NB4 (cell line): ENCODE measurements at places on chromosomes 5 and 9.

DNA sequence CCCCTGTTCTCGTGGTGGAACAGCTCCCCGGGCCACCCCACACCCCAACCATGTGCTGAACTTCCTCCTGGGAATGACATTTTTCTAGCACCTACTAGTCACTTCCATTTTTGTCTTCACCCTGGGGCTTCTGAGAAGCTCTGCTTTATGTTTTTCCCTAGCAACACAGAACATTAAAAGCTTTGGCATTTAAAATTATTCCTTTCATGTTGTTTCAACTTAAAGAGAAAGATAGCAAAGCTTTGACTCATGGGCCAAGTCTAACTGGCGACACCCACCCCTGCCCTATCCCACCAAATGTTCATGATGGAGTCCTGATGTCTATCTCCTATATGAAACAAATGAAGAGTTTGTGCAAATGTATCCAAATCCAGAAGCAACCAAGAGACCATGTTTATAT lies 22.4 kb downstream of the BOD1 start:
- DNase-seq, result no peak

GRCh38 chr5:98330871-98331270 lies 442.6 kb upstream of the RGMB start:
- no peak for DNase-seq

DNA sequence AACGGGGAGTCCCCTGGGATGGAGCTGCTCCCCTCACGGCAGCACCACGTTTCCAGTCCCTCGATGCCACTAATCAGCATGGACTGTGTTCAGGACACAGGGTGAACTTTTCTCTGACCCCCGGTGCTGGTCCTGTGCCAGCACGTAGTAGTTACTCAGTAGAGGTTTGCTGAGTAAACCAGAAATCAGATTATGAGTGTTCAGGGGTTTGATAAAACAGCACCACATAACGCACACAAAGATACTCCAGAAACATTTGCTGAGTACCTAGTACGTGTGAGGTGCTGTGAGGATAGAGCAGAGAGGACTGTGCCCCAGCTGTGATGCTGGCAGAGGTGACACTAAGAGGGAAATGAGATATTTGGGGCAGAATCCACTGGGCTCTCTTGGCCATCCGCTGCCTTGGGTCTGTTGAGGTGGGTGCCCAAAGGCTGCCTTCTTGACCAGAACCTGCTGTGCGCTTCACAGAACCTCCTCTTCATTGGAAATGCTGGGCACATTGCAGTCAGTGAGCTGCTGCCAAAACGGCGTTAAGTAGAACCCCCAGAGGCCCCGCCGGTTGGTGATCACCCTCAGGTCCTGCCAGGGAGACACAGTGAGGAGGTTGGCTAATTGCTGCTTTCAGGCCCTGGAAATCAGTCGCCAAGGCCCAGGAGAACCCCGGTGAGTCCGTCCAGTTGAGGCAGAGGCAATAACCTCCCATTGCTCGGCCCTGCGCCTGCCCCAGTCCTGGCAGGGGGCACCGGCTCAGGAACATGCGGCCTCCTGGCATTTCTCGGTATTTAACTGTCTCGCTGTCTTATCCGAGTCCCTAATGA lies 49.4 kb downstream of the NEURL1B start:
- no peak for DNase-seq

- DNase-seq, result no peak
Observed at GRCh38 chr5:145991044-145991575, 54.7 kb downstream of the SH3RF2 start.

- no peak for DNase-seq
Observed at GRCh38 chr9:108865037-108865436, 3.0 kb downstream of the ACTL7A start.

DNA sequence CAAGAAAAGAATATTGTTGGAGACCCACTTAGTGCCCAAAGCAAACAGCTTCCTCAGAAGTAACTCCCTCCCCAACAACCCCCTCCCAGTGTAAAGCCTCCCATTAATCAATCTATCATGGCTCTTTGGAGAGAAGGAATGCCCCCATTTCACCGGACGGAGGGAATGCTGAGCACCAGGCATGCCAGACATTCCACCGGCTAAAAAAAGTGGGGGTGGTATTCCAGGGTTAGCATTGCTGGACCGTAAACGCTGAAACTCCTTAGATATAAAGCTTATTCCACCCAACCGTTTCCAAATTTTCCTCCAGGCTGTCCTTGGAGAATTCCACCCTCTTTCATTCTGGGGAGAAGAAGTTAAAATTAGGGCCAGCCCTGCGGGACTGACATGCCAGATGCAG lies 363 bp upstream of the MAMDC2 start:
- DNase-seq, result no peak

- no peak for DNase-seq
Observed at GRCh38 chr5:175878544-175879438, 7.4 kb downstream of the CPLX2 start.

GRCh38 chr5:27172693-27173092 lies 134.3 kb upstream of the CDH9 start:
- DNase-seq, result no peak

DNA sequence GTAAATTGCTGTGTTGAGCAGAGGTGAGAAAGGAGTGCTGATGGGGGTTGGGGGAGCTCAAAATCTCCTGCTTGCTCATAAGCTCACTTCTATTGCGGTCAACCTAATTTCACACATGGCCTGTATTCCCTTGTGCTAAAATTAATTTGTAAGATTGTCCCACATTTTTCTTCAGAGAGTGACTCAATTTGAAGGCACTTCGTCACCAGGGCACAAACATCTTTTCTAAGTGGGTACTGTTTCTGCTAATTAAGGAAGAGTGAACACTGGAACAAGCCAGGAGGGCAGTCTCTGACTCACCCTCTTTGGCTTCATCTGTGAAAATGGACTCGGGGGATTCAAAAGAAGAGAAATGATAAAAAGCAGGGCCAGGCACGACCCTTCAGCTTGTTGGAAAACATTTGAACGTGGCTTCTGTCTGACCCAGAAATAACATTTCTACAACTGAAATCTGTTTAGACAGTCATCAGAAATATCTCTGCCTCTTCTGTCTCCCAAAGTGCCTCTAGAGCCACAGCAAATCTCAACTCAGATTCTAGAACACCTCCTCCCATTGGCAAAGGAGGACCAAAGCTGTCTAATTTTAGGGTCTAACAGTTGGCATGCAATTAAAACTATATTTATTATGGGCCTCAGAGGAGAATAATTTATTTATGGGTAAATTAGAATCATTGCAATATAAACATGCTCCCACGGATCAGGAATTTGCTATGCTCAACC lies 49.8 kb downstream of the FEM1C start:
- no peak for DNase-seq

DNA sequence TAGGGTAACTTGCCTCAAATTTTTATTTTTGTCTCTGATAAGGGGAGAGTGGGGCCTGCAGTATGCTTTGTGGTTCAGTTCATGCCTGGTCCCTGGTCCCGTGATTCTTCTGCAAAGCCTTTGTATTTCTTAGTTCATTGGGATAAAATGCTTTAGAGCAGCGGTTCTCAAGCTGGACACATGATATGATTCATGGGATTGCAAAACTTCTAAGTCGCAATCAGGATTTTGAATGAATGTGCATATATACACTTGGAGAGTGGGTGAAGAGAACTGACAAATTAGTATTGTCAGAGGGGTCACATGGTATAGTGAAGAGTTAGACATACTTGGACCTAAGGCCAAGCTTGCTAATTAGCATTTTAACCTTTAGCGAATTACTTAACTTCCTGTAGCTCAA lies 265.4 kb upstream of the KLF9 start:
- peak; percentile 25 for DNase-seq

DNA sequence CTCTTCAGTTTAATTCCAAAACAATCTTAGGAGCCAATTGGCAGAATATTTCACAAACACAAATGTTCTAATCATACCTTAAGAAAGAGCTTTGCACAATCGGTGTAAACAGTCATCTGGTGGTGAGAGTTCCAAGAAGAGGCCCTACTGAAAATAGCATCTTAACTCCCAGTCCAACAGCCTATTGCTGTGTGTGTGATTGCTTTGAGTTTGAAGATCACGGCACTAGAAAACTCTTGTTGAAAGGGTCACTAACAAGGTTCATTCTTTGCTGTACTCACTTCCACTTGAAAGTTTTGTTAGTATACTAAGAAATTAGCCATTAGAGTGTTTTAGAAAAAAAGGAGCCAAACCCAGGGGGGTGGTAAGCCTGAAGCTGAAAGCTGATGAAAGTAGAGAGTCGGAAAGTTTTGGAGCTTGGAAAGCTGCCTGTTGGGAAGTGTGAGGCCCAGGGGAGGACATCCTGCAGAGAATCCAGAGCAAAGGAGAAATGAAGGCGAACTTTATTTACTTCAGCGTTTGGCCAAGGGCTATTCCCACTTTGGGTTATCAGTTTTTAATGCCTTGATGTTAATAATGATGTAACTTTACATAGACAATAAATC lies 180.3 kb upstream of the GHR start:
- no peak for DNase-seq

GRCh38 chr9:2480255-2480837 lies 141.2 kb upstream of the VLDLR start:
- no peak for DNase-seq

GRCh38 chr5:129820-130219 lies 37.9 kb downstream of the PLEKHG4B start:
- DNase-seq, result no peak

- DNase-seq, result no peak
Observed at GRCh38 chr5:74294231-74294705, 346.3 kb downstream of the ENC1 start.

- DNase-seq, result peak; percentile 51
Observed at GRCh38 chr5:161546470-161547301, at the start of gene GABRB2. Gene GABRB2 (minus strand): TSS chr5:161546725. CDS start chr5:161546643, 82 bp downstream.

- no peak for DNase-seq
Observed at GRCh38 chr9:122827761-122828093, 661 bp downstream of the PDCL start.

GRCh38 chr9:86116425-86116824 lies 17.1 kb upstream of the GOLM1 start:
- no peak for DNase-seq

DNA sequence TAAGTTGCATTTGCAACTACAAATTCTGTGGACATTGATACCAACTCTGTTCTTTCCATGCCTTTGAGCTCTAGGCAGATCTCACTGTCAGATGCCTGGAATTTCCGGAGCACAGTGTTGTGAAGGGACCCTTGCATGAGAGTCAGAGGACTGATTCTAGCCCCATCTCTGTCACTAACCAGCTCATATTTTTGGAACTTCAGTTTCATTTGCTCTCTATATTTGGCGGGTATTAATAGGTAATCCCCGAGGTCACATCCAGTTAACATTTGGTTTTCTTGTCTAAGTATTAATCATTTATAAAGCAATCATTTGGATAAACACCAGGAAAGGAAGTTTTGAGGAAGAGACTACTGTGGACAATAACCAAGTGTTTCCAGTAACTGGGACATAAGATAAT lies 115.7 kb downstream of the MAN2A1 start:
- DNase-seq, result no peak

- DNase-seq, result no peak
Observed at GRCh38 chr9:22514871-22515270, 68.2 kb downstream of the DMRTA1 start.

DNA sequence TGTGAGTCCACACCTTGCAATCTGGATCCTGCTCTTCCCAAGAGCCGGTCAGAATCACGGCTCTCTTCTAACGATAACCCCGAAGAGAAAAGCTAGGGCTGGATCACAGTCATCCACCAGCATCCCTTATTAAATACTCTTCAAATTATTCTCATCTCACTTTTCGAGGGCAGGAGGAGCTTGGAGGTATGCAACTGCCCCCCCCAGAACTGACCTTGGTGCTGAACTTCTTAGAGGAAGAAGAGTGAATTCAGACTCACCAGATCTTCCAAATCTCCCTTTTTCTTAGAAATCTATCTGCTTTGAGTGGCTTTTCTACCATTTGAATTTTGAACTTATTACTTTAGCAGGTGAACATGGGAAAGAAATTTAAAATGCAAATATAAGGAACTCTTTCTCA lies 75.7 kb downstream of the MED10 start:
- peak; percentile 19 for DNase-seq

GRCh38 chr5:143361438-143361837 lies 42.0 kb downstream of the NR3C1 start:
- DNase-seq, result no peak

DNA sequence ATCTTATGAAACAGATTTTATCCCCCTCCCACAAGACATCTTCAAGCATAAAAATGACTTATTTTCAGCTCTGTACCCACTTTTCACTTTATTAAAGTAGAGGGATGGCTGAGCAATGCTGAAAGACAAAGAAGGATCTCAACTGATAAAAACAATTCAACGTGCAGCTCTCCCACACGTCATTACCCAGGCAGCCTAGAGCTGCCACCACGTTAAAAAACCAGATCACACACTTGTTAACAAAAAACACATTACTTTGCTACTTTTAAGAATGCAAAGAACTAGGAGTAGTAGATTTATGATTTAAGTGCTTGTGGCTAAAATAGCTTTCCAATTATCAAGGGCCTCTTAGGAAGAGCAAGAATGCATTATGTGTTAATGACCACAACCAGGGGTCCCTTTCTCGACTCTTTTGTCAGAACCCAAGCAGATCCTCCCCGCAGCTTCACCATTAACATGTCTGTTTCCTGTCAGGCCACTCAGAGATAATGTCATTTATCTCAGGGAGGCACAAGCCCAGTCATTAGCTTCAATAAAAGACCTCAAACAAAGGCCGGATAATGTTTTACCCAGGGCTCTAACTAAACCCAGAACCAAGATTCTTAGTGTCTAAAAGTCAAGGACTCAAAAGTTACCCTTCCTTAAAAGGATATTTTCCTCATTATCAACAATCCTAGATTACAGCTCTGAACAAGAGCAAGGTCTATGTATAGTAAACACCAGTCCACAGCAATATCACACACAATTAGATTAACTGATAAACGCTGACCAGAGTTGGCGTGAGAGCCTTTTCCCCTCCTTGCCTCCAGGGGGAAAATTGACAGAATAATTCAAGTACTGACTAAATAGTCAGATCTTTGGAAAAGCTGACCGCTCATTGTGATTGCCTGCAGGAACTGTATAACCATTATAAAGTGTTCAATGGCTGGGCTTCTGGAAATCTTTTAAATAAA lies 7.5 kb downstream of the ZNF608 start:
- no peak for DNase-seq

- DNase-seq, result no peak
Observed at GRCh38 chr5:86865256-86865785, 247.6 kb downstream of the COX7C start.

- no peak for DNase-seq
Observed at GRCh38 chr5:131994533-131995226, 16.8 kb downstream of the ACSL6 start.

- DNase-seq, result no peak
Observed at GRCh38 chr9:138059196-138059595, 181.6 kb downstream of the CACNA1B start.

DNA sequence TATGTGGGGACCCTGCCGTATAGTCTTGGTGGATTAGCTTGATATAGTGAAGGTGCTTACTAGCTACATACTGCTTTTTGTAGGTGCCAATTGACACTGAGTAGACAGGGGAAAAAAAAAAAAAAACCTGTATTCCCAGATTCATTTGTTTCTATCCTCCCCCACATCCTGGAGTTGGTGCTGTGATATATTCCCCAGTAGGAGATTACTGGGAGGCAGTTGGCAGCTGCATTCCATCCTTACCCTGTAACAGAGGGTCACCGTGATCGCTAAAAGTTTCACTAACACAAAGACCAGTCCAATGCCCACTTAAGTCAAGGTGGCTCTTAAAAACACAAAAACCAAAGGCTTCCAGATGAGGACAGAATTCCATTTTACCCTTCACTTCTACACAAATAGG lies 27.4 kb upstream of the TOMM5 start:
- DNase-seq, result no peak
